Posterior cingulate gyrus (tissue), 11 donors: ENCODE measurements at places on chromosomes 1 and 21.
A peak's percentile ranks its signal among the peaks of the same experiment; 100 is the strongest.

DNA sequence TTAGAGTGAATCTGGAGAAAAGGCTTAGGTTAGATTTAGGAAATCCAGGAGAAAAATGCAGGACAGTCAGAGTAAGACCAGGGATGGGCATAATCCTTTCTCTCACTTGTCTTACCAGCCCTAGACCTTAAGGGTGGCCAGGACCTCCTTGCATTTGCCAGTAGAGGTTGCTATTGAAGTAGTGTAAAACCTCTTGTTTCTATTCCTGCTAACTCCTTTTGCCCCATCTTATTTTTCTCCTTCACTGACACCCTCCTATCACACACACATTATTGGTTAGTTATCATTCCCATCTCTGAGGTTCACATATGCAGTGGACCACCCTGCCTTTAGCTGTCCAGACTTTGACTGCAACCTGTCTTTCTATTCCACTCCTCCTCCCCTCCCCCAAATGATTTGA lies 75.0 kb upstream of the MACF1 start:
- no peak for DNase-seq

DNA sequence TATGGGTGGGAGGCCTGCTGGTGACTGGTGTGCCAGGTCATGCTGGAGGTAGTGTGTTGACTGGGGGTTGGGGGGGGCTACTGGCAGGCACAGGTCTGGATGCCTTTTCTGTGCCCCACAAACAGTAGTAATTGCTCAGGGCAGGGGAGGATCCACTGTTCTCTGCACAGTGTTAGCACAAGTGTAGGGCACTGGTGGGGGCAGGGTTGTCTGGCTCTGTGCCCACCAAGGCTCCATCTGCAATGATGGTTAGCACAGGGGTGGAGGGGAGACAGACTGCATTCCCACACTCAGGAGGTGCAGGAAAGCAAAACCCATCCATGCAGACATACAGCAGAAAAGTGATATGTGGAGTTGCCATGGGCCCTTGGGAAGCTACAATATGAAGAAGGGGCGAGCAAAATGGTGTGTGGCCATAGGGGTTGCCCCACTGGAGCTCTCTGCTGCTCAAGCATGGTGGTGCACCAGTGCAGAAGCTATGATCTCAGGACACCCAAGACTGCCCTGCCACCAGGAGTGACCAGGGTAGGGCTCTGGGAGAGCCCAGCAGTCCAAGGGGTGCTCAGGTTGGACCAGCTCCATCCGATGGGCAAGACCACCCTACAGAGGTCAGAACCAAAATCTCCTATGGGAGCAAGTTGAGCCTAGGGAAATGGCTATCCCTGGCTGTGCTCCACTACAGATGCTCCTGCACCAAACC lies 122.2 kb upstream of the KCTD3 start:
- no peak for DNase-seq

GRCh38 chr1:115545791-115546733 lies 95.7 kb upstream of the VANGL1 start:
- no peak for DNase-seq

GRCh38 chr1:219340796-219341195 lies 167.1 kb downstream of the LYPLAL1 start:
- DNase-seq: no peak

GRCh38 chr1:103448560-103448959 lies 76.9 kb upstream of the RNPC3 start:
- DNase-seq: no peak

DNA sequence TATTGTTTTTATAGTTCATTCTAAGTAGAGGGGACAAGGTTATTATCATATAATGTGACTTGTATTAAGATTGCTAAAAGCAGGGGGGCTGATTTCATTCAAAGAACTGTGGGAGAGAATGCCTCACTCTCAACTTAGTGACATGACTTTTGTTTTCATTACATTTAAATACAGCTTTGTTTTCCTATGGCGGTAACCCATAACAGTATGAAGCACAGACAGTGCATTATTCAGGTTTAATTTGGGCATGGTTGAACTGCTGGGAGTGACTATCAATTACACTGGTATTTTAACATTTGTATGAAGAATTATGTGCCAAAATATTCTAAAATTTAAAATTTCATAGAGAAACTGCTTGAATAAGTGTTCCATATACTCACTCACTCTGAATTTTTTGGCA lies 637.3 kb downstream of the USP25 start:
- DNase-seq: no peak

- no peak for DNase-seq
These were observed 6.9 kb upstream of the TTC34 start for GRCh38 chr1:2808386-2808705.

DNA sequence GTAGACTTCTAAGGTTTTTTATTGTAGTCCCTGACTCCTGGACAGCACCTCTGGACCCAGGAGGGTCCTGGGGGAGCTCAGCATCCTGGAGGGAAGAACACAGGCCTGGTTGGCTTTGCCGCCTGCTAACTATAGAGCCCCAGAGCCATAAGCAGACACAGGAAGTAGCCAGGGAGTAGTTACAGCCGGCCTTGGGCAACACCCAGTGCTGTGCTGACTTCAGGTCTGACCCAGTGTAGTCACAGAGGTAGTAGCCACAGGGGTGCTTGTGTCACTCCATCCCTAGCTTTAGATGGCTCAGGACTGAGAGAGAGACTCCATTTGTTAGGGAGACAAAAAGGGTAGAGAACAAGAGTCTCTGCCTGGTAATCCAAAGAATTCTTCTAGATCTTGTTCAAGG lies 21.9 kb downstream of the MCOLN2 start:
- DNase-seq: no peak

DNA sequence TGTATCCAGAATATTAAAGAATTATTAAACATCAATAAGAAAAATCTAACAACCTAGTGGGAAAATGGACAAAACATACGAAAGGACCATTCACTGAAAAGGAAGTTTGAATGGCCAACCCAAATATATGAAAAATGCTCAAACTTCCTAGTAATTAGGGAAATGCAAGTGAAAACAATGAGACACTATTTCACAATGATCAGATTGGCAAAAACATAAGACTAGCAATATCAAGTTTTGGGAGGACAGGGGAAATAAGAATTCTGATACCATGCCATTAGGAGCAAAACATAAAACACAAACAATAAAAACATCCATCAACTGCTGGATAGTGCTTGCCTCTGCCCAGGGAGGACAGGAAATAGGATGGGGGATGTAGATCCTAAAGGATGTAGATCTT lies 14.3 kb downstream of the XCL2 start:
- DNase-seq: no peak

DNA sequence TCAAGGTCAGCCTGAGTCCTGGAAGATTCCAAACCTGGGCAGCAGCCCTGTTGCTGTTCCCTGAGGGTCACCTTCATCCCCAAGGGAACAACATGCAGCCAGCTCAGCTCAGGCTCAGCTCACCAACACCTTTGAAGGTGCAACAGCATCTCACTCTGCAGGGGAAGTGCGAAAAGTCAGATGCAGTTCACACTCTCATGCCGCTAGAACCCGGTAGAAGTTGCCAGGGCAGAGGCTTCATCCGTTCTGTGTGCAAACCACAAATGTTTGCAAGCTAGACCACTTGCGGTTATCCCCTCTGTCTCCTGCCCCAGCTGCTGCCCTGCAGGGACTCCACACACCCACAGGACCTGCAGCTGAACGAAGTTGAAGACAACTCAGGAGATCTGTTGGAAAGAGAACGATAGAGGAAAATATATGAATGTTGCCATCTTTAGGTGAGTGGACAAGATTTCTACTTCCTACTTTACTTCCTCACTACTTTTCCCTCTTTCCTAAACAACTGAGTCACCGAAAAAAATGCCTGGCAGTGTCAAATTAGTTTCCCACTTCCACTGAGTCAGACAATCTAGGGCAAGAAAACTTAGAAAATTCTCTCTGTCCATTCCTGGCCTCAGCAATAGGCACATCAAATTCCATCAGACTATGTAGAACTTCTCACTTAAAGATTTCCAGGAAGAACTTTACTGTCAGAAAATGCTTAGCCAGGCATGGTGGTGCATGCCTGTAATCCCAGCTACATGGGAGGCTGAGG lies 1.8 kb upstream of the FCRL6 start:
- no peak for DNase-seq

DNA sequence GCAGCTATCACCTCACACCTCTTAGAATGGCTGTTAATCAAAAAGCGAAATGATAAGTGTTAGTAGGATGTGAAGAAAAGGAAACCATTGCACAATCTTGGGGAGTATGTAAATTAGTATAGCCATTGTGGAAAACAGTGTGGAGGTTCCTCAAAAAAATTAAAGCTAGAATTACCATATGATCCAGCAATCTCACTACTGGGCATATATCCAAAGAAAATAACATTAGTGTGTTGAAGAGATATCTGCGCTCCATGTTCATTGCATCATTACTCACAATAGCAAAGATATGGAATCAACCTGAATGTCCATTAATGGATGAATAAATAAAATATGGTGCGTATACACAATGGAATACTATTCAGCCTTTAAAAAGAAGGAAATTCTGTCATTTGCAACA lies 68.9 kb downstream of the SNRPE start:
- no peak for DNase-seq

DNA sequence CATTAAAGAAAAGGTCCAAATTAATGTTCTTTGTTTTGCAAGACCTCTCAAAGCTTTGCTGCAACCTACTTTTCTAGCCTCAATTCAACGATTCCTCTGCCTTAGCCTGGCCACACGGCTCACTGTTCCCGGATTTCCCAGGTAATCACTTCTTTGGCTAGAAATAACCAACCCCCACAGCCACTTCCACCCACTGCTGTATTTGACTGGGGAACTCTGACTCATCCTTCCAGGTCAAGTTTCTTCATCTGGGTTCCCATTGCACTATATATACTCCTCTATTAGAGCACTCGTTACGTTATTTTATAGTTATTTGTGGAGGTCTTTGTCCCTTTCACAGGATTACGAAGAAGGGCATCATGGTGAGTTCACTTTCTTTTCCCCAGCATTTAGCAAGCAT lies 185.9 kb downstream of the CACNA1E start:
- DNase-seq: no peak

DNA sequence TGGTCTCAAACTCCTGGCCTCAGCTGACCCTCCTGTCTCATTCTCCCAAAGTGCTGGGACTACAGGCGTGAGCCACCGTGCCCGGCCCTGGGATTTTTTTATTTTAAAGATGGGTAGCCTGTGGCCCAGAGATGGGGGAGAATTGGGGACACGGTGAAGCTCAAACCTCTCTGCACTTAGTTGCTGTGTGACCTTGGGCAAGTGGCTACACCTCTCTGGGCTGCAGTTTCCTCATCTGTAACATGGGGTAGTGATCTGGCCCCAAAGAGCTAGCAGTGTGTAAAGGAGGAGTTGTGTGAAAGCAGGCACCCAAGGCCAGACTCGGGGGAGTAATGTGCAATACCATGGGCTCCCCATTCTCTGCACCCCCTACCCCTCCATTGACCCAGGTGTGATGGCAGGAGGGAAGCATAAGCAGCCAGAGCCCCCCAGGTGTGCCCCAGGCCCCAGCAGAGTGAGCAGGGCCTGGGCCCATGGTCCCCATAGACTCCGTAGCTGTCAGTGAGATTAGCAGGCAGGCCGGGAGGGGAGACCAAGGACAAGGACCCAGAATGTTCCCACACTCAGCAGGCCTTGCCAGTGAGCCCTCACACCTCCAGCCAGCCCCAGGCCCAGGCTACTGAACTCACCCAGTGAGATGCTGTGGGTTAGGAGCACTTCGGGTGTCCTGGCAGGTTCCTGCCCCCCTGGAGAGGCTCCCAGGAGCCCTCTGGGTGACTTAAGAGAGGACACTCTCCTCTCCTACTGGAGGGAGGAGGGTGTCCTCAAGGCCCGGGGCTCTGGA lies 17.9 kb downstream of the TNFRSF8 start:
- DNase-seq: peak; percentile 41

DNA sequence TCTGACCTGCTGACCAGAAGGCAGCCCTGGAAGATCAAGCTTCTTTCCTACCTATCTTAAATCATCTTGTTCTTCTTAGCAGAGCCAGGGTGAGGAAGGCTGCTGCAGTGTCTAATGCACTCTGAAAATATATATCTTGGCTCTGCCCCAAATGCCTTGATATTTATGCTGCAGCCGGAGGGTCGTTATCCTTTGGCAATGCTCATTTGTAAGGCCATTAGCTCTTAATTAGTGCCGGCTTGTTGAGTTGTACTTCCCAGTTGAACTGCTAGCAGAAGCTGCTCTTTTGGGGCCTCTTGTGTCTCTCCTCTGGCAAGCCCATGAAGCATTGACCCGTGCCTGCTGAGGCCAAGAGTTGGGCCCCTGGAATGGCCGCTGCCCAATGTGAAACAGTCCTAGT lies 4.2 kb upstream of the GNL2 start:
- DNase-seq: no peak

DNA sequence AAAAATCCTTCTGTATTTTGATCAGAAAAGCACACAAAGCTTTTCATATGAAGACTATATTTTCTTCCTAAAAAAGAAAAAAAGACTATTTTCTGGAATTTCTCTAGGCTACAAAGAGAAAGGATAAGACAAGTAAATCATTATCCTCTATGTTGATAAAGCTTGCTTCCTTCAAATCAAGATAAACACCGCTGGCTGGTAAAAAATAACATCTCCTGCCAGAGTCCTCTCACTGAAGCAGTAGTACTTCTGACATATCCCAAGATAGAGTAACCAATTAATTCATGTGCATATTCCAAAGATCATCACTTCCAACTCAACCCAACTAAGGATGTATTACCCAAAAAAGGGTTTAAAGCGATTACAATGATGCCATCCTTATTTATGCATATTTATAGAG lies 34.3 kb downstream of the DENND1B start:
- DNase-seq: no peak

- DNase-seq: peak; percentile 59
These were observed 48.4 kb upstream of the CD34 start for GRCh38 chr1:207959141-207959825.

DNA sequence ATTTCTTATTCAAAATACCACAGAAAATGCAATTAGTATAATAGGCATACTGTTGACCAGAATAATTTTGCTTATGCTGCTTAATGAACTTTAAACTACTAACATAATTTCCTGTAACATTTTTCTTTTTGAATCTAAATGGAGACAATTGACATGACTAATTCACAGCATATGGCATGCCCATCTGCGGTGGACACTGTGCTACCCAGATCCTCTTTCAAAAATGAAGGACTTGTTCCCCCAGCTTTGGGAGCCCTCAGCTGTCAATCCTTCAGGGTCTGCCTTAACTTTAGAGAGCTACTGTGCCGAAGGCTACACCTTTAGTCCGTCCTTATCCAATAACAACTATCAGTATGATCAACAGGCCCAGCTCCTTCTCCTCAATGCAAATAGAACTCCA lies 789.0 kb downstream of the PLA2G4A start:
- DNase-seq: no peak
